ENCODE measurements at places on chromosomes 5 and 9.

- DNase-seq = no peak
Measured at GRCh38 chr5:78405829-78406750, 45.7 kb downstream of the SCAMP1 start.

DNA sequence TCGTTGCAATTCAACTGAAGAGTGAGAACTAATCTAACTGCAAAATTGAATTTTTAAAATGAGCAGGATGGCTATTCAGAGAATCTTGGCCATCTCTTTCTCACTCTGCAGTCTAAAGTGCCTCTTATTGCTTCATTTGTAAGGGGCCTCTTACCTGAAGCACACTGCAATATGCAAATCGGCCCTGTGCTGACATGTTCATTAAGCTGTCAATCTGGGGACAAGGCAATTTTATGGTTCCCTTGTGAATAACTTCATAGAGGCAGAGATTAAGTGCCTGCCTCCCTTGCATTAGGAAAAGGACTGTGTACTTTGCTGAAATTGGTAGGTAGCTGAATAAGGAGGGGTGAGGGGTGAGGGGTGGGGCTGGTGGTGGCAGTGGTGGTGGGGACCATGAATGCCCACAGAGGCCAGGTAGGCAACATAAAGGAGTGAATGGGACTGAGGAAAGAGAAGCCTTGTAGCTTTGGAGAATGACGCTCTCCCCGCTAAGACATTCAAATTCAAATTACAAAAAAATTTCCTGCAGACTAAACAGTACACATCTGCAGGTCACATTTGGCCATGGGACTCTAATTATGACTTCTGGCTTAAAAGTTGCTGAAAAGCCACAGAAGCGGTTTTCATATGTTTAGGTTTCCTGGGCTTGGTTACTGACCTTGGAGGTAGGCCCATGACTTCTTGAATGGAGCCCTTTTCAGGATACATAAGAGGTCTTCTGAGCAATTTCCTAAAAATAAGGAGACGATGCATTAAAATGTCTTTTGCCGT lies 25.0 kb downstream of the TNFSF8 start:
- DNase-seq = peak; percentile 12

DNA sequence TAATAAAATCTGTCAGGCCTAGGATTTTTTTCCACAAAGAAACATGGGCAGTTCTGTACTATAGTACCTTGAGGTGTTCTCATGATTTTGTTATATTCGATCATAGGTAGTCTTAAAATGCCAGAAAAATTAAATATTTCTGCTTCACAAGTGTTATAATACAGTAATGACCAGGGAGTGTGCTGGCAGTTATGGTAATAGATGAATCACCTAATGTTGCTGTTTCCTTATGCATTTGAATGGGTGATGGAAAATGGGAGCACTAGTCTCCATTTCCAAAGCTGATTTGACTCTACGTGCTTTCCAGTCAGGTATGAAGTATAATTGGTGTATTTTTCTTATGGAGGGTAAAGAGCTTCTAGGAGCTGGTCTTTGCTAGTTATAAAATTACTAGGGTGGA lies 23.8 kb downstream of the OGN start:
- DNase-seq = no peak

- DNase-seq = no peak
Measured at GRCh38 chr9:127050591-127051001, 71.8 kb downstream of the ANGPTL2 start.

GRCh38 chr5:109327570-109327969 lies 82.2 kb downstream of the PJA2 start:
- DNase-seq = no peak

GRCh38 chr5:113531481-113532159 lies 18.1 kb downstream of the YTHDC2 start:
- DNase-seq = no peak

GRCh38 chr5:171629628-171630349 lies 155.8 kb upstream of the SMIM23 start:
- peak; percentile 43 for DNase-seq

GRCh38 chr5:446883-447263 lies 3.9 kb downstream of the EXOC3 start:
- peak; percentile 73 for DNase-seq

DNA sequence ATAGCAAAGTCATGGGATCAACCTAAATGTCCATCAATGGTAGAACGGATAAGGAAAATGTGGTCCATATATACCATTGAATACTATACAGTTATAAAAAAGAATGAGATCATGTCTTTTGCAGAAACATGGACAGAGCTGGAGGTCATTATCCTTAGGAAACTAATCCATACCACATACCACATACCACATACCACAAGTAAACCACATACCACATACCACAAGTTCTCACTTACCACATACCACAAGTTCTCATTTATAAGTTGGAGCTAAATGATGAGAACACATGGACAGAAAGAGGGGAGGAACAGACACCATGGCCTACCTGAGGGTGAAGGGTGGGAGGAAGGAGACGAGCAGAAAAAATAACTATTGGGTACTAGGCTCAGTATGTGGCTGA lies 154.6 kb upstream of the GHR start:
- no peak for DNase-seq

DNA sequence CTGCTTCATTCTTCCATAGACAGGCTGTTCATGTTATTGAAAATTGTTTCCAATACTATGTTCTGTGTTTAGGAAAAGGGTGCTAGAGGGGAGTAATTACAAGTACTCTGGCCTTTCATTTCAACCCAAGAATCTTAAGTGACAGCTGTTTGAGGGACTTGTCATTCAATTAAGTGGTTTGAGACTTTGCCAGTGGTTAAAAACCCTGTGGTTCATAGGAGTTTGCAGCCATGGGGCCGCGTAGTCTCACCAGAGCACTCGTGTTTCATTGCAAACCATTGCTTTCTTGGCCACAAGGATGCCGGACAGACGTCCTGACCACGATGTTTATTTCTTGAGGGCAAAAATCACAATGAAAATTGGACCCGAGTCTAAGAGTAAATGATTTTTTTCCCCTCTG lies 248.8 kb downstream of the NNT start:
- no peak for DNase-seq

DNA sequence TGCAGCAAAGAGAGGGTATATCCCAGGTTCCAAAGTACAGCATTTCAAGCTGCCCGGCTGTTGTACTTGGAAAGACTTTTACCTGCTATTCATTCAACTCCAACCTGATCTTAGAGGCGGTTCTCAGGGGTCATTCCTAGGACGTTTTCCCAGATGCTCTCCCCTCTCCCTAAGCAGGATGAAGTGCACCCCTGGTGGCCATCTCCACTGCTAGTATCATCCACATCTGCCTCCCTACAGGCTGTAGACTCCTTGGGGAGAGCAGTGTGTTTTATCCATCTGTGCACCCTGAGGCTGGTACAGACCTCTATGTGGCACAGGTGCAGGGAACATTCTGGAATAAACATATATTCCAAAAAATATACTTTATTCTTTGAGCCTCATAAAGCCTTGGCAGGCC lies 56.8 kb downstream of the PTPN3 start:
- no peak for DNase-seq

- DNase-seq = no peak
Measured at GRCh38 chr5:44675296-44675695, 133.5 kb upstream of the MRPS30 start.

Measured in NCI-H2081 (cell line).